ENCODE measurements at places on chromosomes 5 and 9.

- no peaks in the 10 kb centered on the region for H3K36me3 ChIP-seq
- peak overlapping the region; percentile 2 for H3K4me3 ChIP-seq
- no peak overlapping the region for H3K27ac ChIP-seq
Measured at GRCh38 chr5:180069589-180070247, 1.8 kb downstream of the RNF130 start.

- no peak for DNase-seq
- H3K27me3 ChIP-seq, result no peaks in the 10 kb centered on the region
- no peaks in the 10 kb centered on the region for H3K36me3 ChIP-seq
- H3K4me3 ChIP-seq, result no peak overlapping the region
- H3K27ac ChIP-seq, result no peak overlapping the region
Measured at GRCh38 chr5:125181159-125181558, 434.7 kb upstream of the ZNF608 start.

DNA sequence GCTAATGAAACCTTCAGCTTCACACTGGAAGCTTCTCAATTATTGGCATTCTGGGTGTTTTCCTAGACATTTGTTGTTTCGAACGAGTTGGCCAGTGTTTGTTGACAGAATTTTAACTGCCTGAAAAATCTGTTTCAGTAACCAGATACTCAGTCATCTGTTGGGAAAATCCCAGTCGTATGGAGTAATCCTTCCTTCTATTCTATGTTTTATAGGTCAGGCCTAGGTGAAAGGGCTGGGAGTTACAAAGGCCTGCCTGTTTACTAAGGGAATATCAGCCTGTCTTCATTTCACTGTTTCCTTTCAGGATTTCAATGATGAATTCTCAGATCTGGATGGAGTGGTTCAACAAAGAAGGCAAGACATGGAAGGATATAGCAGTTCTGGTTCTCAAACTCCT, 59.9 kb downstream of the GRAMD2B start:
- DNase-seq, result no peak
- H3K36me3 ChIP-seq, result peaks cover 3% of the 10 kb centered on the region
- H3K27ac ChIP-seq, result no peak overlapping the region
- H3K27me3 ChIP-seq, result no peaks in the 10 kb centered on the region
- H3K4me1 ChIP-seq, result no peaks in the 10 kb centered on the region

- peaks cover 6% of the 10 kb centered on the region for H3K4me1 ChIP-seq
- H3K4me3 ChIP-seq, result no peak overlapping the region
- DNase-seq, result peak; percentile 54
- peaks cover 11% of the 10 kb centered on the region for H3K36me3 ChIP-seq
- H3K27me3 ChIP-seq, result peaks cover 25% of the 10 kb centered on the region
Measured at GRCh38 chr5:317086-317811, 4.3 kb upstream of the AHRR start.

- H3K36me3 ChIP-seq, result no peaks in the 10 kb centered on the region
- H3K27ac ChIP-seq, result no peak overlapping the region
- no peaks in the 10 kb centered on the region for H3K27me3 ChIP-seq
- H3K4me1 ChIP-seq, result peaks cover 2% of the 10 kb centered on the region
Measured at GRCh38 chr9:124766815-124767554, 4.1 kb downstream of the NR6A1 start.

GRCh38 chr9:15578714-15579113, 25.9 kb downstream of the CCDC171 start:
- H3K4me3 ChIP-seq, result no peak overlapping the region
- no peak overlapping the region for H3K27ac ChIP-seq
- no peaks in the 10 kb centered on the region for H3K27me3 ChIP-seq
- H3K36me3 ChIP-seq, result no peaks in the 10 kb centered on the region
- DNase-seq, result no peak

GRCh38 chr5:157326440-157327005, 60.6 kb downstream of the CYFIP2 start:
- H3K27ac ChIP-seq, result no peak overlapping the region
- H3K4me1 ChIP-seq, result no peaks in the 10 kb centered on the region
- no peaks in the 10 kb centered on the region for H3K27me3 ChIP-seq

DNA sequence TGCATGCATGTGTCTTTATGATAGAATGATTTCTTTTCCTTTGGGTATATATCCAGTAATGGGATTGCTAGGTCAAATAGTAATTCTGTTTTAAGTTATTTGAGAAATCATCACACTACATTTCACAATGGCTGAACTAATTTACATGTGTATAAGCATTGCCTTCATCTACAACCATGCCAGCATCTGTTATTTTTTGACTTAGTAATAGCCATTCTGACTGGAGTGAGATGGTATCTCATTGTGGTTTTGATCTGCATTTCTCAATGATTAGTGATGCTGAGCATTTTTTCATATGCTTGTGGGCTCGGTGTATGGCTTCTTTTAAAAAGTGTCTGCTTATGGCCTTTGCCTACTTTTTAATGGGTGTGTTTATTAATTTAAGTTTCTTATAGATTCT, 102.3 kb upstream of the CCDC112 start:
- H3K36me3 ChIP-seq, result no peaks in the 10 kb centered on the region
- H3K4me1 ChIP-seq, result no peaks in the 10 kb centered on the region
- no peak overlapping the region for H3K4me3 ChIP-seq

Measured in iPS DF 6.9 (cell line).